ENCODE measurements at places on chromosomes 4 and X.

GRCh38 chrX:135170877-135171519 lies at the start of gene CT55:
Gene CT55, minus strand, starts transcription at chrX:135171398. Its CDS starts 227 bp downstream, at chrX:135171171.
- no peak for DNase-seq

GRCh38 chrX:120453985-120454384 lies 15.1 kb downstream of the LAMP2 start:
- DNase-seq = no peak

DNA sequence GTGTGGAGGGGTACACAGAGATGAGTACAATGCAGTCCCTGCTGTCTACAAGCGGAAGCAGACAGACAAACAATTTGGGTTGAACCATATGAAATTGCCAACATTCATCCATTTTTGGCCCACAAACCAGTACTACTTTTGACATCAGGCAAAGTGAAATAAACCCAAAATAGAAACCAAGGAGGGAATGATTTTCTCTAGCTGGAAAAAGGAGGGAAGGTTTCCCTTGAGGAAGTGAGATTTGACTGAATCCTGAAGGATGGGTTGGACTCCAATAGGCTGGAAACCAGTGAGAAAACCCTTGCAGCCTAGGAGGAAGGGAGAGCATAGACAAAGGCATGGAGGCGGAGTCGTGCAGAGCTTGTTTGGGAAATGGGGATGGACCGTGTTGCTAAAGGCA lies 63.5 kb upstream of the PJA1 start:
- no peak for DNase-seq

- DNase-seq = no peak
Measured at GRCh38 chrX:20333672-20334071, 67.0 kb upstream of the RPS6KA3 start.

DNA sequence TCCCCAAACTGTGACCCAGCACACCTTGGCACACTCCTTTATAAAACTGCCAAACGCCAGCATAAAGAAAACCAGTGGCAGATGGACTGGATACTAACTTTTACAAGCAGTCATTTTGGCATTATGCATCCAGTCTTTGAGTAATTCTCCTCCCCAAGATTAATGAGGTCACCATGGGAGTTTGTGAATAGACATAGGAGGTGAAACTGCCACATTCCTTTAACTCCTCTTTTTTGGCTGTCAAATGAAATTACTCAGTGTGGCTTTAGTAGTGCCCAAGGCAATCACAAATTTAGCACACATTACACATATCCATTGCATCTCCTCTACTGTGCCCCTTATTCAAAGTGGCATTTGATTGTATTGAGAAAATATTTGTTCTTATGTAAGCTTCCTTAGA lies 315.3 kb upstream of the FGF13 start:
- no peak for DNase-seq

DNA sequence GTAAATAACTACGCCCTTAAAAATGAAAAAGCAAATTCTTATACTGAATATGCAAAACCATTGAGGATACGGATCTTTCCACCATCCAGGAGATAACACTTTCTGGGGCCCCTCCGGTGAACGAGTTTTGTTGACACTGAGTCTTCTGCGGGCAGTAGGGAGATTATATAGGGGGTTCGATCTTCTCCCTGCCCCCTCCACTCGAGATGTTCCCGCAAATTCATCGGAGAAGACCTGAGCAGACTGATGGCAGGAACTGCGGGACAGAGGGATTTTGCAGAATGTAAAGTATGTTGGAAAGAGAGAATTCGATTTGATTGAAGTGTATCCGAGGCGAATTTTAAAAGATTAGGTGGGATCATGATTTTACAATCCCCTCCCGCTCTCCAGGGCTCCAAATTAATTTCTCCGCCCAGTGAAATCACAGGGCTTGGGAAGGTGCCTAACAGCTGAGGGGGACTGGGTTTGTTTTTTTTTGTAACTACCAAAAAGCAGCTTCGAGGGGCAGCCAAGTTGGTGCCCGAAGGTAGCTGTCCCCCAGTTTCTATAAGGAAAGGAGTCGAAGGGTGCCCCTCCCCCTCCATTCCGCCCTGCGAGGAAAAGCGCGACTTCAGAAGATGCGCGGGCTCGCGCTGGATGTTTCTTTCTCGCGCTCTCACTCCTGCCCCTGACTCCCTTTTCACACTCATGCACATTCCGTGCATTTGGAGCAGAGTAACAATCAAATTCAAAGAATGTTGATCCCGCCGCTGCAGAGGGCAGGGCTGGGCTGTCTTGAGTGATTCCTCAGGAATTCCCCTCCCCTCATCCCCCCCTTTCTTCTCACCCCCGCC lies 1.2 kb downstream of the TMEM255A start:
- no peak for DNase-seq

DNA sequence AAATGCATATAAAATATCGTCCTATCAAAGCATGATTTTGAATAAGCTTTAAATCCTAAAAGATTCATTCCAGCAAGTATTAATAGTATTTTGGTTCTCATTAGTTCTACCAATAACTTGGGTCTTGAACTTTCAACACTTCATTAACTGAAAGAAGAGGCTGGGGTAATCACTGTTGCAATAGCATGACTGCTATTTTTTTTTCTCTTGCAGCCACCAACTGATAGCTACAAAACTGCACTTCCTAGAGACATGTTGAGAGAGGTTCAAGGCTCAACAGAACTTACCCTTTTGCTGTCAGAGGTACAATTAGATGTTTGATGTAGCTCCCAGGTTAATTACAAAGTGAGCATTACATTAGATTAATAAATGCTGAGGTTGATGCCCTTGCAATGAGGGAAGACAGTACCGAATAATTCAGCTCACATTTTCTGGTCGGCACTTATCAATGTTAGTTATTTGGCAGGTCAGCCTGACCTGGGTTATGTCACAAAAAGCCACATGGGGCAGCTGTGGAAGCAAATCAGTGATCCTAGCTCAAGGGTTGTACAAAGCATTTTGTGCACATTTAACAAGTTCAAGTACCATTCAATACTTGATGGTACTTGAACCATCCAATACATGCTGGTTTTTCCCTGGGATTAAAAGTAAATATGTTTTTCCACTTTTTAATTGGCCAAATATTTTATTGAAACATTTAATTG lies 29.9 kb upstream of the TET2 start:
- DNase-seq = no peak

DNA sequence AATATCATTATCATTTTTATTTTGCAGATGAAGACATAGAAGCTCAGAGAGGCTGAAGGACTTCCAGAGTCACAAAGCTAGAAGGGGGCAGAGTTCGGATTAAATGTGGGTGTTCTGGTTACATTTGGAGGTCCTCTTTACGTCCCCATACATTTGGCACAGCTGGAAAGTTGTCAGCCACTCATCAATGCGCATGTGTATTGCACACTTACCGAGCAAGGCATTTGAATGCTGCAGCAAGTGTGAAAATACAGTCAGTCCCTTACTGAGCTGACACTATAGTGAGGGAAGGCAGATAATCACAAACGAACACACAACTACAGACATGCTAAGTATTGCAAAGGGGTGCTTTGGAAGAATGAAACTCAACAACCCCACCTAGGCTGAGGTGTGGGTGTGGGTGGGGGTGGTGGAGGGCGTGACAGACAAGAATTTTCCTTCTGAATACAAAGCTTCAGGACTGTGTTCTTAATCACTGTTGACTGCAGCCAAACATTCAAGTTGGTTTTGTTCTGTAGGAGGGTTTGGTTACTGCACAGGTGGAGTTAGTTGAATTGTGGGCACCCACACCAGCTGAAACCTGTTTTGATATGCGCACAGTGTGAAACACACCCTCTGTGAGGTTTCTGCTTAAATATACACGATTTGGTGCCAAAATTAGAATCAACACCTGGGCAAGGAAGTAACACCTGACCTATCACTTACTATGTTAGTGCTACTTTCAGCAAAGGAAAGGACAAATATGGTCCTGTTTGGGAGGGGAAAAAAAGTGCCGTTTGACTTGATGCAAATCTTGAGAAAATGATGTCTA lies 72.4 kb downstream of the COQ2 start:
- DNase-seq = no peak

GRCh38 chrX:52574416-52575275 lies 57.8 kb upstream of the XAGE1B start:
- no peak for DNase-seq

DNA sequence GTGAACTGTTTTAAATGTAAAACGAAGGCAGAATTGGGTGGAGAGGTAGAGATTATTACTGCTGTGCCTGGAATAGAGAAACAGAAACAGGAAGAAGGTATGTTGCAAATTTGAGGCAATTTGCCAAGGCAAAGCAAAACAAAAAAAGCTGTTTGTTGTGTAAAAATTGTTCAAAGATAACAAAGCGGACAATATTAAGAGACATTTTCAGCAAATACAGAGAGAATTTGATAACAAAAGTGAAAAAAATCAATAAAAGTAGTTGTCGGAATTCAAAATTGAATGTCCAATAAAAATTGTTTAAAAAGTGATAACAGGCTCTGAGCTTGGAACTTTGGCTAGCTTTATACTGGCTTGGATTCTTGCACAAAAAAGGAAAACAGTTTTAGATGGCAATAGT lies 14.4 kb upstream of the SMS start:
- no peak for DNase-seq

- DNase-seq = no peak
Measured at GRCh38 chrX:74251006-74251930, 52.7 kb upstream of the ZCCHC13 start.

- no peak for DNase-seq
Measured at GRCh38 chr4:15164571-15164970, 162.3 kb downstream of the CPEB2 start.

DNA sequence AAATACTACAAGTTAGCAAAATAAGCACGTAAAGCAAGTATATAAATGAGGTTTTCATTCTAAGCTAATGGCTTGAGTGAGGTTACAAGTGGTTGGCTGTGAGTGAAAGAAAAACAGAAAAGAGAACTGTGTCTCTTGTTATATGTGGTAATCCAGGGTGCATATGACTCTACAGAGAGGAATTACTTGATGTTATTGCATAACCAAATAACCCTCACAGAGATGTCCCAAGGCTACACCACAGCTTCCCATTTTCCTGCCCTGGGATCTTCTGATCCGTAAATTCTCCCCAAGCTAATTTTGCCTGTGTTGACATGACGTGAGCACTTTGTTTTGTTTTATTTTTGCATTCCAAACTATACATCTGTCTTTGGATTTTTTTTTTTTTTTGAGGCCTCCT lies 470.0 kb upstream of the INTU start:
- DNase-seq = no peak

DNA sequence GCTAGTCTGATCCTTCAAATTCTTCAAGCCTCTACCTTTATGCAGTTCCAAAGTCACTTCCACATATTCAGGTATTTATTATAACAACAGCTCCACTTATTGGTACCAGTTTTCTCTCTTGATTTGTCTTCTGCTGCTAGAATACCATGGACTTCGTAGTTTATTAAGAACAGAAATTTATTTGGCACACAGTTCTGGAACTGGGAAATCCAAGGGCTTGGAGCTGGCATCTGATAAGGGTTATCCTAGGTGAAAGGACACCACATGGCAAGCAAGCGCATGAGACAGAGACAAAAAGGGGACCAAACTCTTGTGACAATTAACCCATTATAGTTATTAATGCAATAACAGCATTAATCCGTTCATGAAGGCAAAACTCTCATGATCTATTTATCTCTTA lies 600.5 kb upstream of the ATOH1 start:
- DNase-seq = no peak

DNA sequence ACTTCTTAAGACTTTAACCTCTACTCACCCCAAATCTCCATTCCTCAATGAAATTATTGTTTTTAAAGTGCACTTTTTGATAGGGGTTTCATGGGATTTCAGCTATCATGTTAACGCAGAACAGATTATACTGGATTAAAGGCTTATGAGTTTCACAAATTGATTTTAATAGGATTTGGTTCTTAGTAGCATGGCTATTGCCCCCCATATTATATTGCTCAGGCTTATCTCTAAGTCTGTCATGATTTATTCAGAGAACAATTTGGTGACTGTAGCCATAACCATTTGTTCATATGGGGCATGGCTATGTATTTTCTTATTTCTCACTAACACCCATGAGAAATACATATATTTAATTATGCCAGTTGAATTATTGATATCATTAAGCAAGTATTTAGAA lies 57.0 kb downstream of the MND1 start:
- no peak for DNase-seq

- peak; percentile 40 for DNase-seq
Measured at GRCh38 chrX:40651620-40652223, 4.4 kb upstream of the CXorf38 start.

GRCh38 chr4:57193209-57193810 lies 83.1 kb upstream of the IGFBP7 start:
- no peak for DNase-seq

DNA sequence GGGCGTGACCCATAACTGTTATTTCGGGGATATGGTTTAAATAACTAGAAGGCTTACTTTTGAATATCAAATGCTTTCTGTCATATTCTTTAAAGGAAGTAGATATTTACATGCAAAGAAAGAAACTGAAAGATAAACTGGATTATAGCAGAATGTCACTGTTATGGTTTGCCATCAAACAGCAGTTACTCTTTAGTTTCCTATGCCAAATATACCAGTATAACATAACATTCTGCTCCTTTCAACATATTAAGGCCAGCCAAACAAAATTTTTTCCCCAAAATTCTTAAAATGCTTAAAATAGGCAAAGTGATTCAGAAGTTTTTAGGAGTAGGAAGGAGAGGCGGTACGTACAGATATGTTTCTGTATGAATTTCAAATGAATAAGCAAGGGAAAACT lies 27.0 kb downstream of the KDM6A start:
- no peak for DNase-seq

- DNase-seq = no peak
Measured at GRCh38 chr4:146278986-146279385, 64.6 kb downstream of the REELD1 start.

DNA sequence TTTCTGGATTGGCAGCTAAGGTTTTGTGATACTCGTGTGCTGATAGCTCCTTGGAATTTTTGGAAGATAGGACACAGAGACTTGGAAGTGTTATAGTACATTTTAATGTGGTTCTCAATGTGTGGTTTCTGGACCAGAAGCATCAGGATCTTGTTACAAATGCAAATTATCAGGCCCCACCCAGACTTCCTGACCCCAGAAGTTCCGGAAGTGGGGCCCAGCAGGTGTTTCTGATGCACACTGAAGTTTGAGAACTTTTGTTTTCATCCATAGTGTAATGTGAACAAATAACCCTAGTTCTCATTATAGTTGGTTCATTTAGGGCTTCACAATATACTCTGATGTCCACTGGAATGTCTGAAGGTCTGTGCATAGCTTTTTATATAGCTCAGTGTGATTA lies 49.6 kb downstream of the LAMP2 start:
- DNase-seq = no peak

GRCh38 chrX:74370487-74370886 lies 50.8 kb upstream of the SLC16A2 start:
- DNase-seq = no peak

DNA sequence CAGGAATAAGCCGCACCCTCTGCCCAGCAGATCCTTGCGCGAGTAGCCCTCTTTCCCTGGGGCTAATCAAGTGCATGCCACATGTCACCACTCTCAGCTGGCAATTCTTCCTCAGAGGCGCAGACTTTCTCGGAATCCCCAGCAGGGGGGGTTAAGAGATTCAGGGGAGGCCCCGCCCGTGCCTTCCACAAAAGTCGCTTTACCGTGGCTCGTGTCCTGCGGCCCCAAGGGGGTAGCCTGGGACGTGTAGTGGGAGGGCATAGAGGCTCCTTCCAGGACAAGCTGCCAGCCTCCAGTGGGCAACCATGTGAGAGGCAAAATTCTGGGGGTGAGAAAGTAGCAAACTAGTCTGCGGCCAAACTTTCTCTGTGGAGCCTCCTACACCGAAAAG lies 652 bp downstream of the SRPX start:
- no peak for DNase-seq

- DNase-seq = no peak
Measured at GRCh38 chrX:137425986-137426385, 139.9 kb upstream of the ZIC3 start.
